ENCODE measurements at places on chromosomes 12 and 14.

GRCh38 chr12:38502415-38502814, 185.8 kb downstream of the ALG10B start:
- no peak for DNase-seq

DNA sequence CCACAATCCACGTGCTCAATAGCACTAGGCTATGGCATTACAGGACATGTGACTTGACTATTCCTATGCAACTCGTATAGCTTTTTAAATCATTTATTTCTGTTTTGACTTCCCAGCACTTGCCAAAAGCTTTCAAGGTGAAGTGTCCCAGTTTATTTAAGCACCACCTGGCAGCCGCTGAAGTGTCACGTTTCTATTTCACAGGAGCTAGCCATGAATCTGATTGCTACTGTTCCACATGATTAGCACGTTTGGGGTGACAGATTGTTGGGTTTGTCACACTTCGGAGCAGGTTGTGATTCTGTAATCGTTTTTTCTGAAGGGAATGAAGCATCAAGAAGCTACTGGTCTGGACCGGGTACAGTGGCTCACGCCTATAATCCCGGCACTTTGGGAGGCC, 39.9 kb upstream of the BICDL1 start:
- DNase-seq, result no peak

- DNase-seq, result no peak
These were observed 14.2 kb downstream of the EPYC start for GRCh38 chr12:90990611-90991010.

DNA sequence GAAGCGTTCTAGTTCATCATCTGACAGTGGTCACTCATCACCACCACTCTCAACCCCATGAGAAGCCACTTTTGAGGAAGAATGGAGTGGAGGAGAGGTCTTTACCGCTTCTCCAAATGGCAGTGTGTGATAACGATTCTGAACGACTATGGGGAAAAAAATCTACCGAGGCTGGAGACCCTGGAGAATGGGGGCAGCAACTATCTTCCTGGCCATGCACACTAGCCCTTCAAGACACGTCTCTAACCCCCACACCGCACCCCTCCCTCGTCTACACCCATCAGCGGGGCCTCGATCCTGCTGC, 365 bp downstream of the ING4 start:
- DNase-seq, result no peak

DNA sequence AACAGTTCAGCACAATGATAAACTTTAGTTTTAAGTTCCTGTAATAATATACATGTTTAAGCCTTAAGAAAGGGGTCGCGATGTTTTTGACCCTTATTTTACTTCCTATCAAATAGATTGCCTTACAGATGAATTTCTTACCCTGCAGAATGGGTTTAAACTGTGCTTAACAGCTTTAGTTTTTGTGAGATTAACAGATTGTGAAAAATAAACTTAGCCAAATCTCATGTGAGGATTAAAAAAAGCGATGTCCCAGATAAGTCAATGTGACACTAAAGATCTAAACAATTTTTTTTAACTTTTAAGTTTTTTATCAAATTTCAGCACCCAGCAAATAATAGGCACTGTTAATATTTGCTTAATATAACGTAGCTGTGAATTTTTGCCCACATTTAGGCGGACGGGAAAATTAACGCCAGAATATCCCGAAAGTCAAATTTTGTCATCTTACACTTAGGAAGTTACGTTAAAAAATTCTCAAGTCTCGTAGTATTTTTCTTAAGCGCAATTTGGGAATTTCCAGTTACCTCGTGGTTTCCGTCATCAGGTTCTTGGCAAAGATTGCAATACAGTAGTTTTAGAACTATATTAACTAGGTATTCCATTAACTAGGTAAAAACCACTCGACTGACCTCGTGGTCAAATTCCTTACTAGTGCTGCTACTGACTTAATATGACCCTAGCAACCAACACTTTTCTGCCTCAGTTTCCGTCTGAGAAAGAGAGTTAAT, 1.2 kb downstream of the HNRNPC start:
- no peak for DNase-seq

DNA sequence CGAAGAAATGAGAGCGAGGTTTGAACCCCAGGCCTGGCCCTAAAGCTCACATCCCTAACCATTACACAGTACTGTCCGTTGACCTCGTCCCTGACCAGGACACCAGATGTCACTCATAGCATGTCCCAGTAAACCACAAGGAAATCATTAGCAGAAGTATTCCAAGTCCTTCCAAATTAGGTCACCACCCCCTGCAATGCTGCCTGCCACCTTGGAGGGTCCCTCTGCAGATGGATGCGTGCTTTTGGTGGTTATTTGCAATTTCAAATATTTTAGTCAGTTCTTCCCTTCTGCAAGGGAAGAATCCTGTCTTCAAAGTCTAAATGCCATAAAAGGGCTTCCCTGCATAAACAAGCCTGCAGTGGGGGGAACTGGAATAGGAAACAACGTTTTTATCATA, 71.3 kb downstream of the CLMN start:
- no peak for DNase-seq

GRCh38 chr12:89962648-89963047, 254.0 kb upstream of the ATP2B1 start:
- no peak for DNase-seq

- no peak for DNase-seq
These were observed 466 bp downstream of the SAV1 start for GRCh38 chr14:50667684-50667995.

DNA sequence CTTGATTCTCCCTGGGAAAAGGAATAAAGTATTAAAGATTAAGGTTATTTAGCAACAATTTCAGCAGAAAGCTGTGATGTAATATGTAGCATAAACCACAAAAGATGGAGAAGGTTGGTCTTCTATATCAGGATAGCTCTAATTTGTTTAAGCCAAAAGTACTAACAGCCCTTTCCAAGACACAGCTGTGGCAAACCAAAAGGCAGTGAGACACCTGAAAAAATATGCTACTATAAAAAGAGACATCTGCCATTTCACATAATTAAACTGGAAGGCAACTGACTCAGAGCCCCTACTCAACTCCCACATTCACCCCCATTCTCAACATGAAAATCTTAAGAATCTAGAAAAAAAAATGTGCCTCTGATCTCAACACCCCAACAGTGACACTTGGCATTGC, 390.2 kb upstream of the PRICKLE1 start:
- DNase-seq, result no peak

GRCh38 chr14:90446405-90446804, 49.6 kb downstream of the CALM1 start:
- DNase-seq, result no peak

DNA sequence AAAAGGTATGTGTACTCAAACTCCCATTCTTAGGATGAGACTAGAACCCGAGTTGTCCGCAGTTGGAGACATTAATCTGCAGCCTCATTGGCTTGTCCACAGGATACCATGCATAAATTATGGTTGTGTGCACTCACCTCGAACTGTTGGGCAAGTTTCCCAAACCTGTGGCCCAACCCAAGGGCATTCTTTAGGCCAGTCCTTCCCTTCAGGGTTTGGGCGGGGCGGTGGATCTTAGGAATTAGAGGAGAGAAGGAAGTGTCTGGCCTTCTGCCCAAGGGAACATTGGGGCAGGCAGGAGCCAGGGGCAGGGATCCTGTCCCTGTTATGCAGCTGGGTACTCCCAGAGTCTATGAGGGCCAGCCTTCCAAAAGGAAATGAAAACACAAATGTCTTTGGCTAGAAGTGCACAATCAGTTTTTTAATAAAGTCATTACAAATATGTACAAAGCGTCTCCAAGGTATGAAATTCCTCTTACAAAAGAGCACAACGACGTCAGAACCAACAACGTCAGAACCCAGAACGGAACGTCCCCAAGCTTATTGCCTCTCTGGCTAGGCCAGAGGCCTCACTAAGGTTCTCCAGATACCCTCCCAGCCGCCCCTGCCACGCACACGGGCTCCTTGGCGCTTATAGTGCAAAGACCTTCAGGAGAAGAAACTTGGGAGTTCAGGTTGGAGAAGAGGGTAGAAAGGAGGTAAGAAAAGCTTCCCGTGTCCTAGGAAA, 25.3 kb downstream of the HRK start:
- no peak for DNase-seq

DNA sequence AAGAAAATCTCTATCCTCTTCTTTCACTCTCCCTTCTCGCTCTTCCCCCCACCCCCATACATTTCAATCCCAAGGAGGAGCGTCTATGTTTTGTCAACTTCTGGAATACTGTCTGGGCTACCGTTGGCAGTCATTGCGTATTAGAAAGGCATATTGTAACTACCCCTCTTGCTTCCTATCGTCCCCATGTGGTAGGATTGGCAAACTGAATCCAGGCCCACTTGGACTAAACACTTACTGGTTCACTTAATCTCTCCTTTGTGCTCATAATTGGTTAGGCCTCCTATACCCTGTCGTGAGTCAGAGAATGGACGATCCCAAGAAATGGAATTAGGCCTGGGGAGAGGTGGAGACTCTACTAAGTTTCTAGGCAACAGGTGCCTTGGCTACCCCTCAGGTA, 68.8 kb upstream of the SLC8A3 start:
- no peak for DNase-seq

DNA sequence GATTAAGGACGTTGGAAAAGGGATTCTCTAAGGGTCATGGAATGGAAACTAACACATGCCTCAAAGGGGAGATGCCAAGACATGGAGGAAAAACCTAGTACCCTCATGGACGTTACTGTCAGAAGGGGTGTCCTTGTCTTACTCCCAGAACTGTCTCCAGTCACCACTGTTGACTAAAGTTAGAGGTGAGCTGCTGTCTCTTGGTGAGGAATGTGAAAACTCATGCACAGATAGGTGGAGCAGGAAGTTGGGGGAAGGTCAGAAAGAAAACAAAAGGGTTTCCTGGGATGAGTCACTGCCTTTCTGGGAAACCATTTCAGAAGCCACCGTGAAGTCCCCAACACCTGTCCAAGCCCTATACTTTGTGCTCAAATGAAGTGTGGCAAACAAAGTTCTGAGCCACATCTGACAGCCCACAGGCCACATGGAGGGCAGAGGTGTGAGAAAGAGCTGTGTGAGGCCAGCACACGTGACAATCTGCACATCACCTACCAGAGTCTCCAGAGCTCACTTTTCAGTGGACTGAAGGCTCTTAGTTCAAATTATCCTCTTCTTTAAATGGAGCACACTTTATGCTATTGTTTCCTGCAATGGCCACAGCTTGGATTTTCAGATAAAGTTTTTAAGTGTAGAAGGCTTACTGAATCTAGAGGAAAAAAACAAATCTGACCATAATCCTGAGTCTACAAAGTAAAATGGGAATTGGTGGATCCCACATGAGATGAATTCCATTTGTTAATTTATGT, 92.9 kb upstream of the EGLN3 start:
- no peak for DNase-seq

DNA sequence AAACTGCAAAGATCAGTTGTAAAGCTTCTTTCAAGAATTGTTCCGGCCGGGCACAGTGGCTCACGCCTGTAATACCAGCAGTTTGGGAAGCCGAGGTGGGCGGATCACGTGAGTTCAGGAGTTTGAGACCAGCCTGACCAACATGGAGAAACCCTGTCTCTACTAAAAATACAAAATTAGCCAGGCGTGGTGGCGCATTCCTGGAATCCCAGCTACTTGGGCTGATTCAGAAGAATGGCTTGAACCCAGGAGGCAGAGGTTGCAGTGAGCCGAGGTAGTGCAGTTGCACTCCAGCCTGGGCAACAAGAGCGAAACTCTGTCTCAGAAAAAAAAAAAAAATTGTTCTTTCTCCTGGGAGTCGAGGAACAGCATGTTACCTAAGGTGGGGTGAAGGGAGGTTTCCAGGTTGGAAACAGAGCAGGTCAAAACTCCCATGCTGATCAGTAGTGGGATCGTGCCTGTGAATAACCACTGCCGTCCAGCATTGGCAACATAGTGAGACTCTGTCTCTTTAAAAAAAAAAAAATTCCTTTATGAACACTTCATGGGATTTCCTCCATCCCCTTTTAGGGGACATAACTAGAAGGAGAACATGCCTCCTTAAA, 13.9 kb downstream of the FBXO34 start:
- DNase-seq, result no peak

GRCh38 chr12:3034067-3034750, 43.0 kb upstream of the TSPAN9 start:
- DNase-seq, result peak; percentile 86

GRCh38 chr12:132307976-132308852, 21.2 kb downstream of the GALNT9 start:
- DNase-seq, result no peak

- DNase-seq, result no peak
These were observed 36.3 kb downstream of the LIMA1 start for GRCh38 chr12:50246873-50247612.

DNA sequence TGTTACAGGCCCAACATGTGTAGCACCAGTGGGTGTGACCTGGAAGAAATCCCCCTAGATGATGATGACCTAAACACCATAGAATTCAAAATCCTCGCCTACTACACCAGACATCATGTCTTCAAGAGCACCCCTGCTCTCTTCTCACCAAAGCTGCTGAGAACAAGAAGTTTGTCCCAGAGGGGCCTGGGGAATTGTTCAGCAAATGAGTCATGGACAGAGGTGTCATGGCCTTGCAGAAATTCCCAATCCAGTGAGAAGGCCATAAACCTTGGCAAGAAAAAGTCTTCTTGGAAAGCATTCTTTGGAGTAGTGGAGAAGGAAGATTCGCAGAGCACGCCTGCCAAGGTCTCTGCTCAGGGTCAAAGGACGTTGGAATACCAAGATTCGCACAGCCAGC, 8.6 kb downstream of the BCL2L14 start:
- no peak for DNase-seq

DNA sequence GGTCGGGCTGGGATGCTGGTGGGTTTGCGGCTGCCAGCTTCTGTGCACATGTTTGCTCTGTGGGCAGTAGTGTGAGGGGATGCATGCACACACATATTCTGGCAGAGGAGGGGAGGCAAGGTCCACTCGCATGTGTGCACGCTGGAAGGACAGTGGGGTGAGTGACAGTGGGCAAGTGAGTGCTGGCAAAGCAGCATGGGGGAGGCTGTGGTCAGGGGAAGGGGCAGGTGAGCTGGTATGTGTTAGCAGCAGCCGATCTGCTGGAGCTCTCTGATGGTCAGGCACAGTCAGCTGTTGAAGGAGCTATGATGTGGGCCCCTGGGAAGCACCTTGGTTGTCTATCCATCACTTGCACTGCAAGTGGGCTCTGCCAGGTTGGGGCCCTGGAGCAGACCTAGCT, 170.3 kb downstream of the NTS start:
- DNase-seq, result no peak

DNA sequence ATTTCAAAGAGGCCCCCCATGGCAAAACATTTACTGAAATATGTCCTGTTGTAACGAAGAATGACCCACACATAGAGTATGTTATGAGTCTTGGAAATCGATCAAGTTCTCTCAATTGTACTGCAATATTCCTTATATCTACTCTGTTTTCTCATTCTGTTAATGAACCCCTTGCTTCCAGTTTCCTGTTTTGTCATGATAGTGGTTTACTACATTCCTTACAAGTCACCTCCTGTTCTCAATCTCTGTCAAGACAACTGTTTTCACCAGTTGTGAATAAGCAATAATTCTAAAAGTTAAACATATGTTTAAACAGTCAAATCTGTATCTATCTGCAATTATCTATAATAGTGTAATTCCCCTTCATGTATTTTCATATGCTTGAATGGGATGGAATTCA, 16.4 kb upstream of the ARID2 start:
- no peak for DNase-seq

GRCh38 chr14:81474148-81474492, 59.5 kb downstream of the SEL1L start:
- no peak for DNase-seq

- no peak for DNase-seq
These were observed 37.8 kb downstream of the CMKLR1 start for GRCh38 chr12:108301346-108301745.

- no peak for DNase-seq
These were observed 1.4 kb downstream of the ASIC1 start for GRCh38 chr12:50058743-50059312.

Measured in ecto neural progenitor cell (in vitro differentiated cells).